Non-pigmented ciliary epithelial cell (primary cell): ENCODE measurements at places on chromosomes 7 and 10.
A peak's percentile ranks its signal among the peaks of the same experiment; 100 is the strongest.

DNA sequence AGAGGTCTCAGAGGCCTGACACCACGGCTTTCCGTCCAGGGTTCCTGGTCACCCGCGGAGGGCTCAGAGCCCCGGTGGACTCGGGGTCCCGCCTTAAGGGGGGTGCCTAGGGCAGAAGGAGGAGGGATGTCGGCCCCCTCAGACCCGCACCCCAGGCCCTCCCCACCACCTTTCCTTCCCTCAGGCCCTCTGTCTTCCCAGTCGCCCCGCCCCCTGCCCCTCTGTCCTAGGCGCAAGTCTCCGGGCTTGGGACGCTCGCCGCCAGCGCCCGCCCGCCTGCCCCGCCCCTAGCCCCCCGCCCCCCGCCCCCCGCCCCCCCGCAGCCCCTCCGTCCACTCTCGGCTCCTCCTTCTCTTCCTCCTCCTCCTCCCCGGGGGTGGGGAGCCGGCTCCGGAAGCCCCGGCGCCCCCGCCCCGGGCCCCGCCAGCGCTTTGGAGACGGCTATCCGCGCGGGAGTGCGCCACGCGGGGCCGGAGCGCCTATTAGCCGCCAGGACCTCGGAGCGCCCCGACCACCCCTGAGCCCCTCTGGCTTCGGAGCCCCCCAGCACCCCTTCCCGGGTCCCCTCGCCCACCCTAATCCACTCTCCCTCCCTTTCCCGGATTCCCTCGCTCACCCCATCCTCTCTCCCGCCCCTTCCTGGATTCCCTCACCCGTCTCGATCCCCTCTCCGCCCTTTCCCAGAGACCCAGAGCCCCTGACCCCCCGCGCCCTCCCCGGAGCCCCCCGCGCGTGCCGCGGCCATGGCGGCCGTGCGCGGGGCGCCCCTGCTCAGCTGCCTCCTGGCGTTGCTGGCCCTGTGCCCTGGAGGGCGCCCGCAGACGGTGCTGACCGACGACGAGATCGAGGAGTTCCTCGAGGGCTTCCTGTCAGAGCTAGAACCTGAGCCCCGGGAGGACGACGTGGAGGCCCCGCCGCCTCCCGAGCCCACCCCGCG, at the start of gene AEBP1:
Gene AEBP1 (plus strand): TSS at position 423 of the 937 bp plus-strand sequence. CDS start 321 bp downstream, at position 744.
- no peak for DNase-seq

DNA sequence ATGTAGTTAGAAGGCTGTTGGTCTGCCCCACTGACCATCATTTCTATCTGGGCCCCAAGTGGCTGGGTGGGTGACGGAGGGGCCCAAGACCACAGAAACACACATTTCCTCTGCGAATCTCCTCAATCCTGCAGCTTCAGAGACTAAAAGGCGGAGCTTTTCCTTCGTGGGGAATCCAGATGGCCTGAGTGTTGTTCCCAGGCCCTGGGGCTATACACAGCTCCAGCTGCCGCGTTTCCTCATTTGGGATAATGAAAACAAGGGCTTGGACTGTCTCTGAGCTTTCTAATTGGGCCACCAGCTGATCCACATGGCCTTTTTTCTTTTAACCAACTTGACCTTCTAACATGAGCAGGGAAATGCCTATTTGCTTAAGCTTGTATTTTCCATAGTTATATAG, 339.9 kb downstream of the CXCL12 start:
- DNase-seq: no peak

DNA sequence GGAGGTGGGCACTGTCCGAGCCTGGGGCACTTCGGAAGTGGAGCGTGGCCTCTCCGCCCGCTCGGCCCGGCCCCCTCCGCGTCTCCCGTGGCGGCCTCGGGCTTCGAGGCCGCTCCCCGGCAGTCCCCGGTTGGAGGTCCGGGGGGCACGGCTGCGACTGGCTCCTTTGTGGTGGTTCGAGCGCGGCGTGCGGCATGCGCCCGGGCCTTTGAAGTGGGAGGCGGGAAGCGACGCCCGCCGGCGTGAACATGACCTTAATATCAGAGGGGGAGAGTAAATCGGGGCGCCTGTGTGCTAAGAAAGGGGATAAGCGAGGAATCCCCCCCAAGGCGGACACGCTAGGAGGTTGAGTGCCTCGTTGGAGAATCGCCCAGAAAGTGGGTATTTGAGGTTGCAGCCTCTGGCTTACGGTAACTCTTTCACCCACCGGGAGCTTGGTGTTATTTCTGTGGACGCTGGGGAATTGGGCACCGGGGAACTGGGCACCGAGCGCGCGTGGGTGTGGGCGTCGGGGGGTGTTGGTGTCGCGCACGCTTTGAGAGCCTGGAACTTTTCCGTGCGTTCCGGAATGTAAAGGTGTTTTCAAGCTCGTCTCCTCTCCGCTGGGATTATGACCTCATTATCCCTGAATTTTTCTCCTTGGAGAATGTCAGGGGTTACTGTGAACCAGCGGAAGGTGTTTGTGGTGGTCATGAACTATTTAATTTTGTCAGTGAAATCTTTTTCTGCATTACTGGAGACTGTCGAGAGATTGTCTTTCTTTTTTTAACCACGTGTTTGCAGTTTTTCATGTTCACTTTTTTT, 660 bp downstream of the SUV39H2 start:
- DNase-seq: no peak

DNA sequence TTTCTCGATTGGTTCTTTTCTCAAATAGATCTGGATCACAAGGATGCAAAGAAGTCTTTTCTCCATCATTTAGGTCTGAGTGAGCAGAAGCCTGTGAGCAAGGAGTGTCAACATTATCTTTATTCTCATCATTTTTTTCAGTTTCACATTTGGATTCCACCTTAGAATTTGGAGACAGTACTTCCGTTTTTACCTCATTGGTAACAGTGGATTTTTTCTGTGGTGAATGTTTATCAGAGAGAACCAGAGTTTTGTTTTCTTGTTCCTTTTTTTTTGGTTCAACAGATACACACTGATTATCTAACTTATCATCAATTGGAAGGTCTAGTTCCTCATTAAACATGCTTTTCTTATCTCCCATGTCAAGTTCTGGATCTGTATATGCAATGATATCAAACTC, 151.3 kb downstream of the GALNT11 start:
- no peak for DNase-seq

DNA sequence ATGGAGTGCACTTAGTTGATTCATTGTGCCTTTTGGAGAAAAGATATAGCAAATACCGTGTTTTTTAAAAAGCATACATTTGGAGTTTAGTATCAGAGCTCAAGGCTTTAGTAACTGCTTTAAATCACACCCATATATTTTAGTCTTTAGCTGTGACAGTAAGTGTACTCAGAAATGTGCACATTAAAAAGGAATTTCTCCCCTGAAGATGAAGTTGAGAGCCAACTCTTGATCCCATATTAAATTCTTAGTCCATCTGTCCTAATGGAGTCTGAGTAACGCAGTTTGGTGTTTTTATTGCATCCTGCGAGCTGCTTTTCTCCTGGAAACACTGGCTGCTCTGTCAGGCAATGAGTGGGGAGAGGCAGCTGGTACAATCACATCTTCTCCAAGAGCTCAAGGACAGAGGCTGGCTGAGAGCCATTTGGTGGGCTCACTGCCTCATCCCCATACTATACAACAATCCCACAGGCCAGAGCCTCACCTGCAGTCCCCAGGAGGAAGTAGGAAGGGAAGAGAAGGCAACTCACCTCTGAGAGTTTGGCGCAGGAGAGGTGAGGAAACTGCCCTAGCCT, 473.6 kb upstream of the C7orf33 start:
- DNase-seq: no peak

- peak; percentile 13 for DNase-seq
These were observed 26.1 kb upstream of the CCNJ start for GRCh38 chr10:96017191-96017687.
